ENCODE measurements at places on chromosomes 3 and 15.
A peak's percentile ranks its signal among the peaks of the same experiment; 100 is the strongest.

- DNase-seq, result no peak
Measured at GRCh38 chr15:75731248-75732151, 18.9 kb upstream of the CSPG4 start.

DNA sequence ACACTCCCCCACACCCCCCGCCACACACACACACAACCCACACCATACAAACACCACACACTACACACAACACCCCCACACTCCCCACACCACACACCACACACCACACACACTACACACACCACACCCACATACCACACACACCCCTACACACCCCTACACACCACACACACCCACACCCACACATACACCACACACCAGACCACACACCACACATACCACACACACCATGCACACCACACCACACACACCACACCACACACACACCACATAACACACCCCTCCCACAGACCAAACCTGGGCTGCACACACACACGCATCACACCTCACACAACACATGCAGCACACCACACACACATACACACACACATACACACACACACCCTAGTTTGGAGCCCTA, 1.8 kb upstream of the RASGRF1 start:
- DNase-seq, result no peak

DNA sequence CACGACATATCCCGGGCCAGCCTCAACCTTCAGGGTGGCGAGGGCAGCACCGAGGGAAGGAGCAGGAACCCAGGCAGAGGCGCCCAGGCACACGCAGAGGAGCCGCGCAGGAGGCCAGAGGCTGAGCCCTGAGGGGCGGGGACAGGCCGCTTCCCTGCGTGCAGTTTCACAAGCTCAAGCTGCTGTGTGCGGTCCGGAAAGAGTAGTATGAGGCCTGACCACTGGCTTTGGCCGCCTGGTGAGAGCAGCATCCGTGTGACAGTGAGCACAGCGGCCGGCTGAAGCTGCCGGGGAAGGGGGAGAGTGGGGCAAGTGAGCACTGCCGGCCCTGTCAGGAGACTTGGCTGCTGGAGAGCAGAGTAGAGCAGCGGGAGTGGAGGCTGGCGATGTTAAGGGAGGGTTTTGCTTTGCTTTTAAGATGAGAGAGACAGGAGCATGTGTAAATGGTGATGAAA, 8.7 kb downstream of the ZDHHC19 start:
- no peak for DNase-seq

DNA sequence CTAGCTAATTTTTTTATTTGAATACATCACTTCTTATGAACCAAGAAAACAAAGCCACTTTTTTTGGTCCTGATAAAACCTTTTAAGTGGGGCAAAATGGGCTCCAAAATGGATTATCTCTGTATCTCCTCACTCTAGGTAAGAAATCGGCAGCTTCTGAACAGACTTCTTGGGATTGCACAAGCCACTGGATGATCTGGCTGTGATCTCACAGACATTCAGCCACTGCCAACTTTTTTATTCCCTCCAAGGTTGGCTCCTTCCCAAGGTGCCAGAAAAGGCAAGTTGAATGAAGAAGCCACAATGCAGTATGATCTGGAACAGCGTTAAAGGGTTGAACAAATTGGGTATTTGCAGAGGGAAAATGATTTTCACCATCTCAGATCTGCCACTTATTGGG, 73.2 kb downstream of the PRICKLE2 start:
- DNase-seq, result no peak

DNA sequence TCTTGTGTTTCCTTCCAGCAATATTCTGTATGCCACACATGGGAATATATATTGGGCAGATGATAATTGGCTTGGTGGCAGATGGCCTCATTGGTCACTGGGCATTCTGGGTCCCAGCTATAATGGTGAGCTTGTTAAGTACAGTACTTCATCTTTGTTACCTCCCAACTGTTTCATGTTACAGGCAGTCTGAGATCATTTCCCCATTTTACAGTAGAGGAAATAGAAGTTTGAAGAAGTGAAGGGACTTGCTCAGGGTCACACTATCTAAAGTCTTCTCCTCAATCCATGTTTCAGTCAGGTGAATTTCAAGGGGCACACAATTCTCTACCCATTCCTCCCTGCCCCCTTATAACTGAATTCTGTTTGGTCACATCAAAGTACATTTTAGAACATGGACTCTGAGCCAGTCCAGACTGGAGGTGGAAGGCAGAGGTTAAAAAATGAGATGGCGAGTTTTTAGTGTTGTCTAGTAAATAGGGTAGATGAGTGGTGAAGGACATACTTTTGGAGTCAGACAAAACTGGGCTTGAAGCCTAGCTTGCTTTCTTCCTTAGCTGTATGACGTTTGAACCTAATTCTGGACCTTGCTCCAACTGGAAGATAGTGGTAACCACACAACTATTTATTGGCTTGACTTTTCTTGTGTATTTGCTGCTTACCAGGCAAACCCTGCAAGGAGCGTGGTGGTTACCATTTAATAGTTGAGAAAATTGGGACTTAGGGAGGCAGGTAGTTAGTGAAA, 2.5 kb downstream of the EEFSEC start:
- no peak for DNase-seq

GRCh38 chr3:172181932-172182586, 142.7 kb downstream of the FNDC3B start:
- no peak for DNase-seq

GRCh38 chr3:98710067-98710659, 53.0 kb upstream of the ST3GAL6 start:
- DNase-seq, result no peak

GRCh38 chr15:61660579-61660978, 399.7 kb downstream of the VPS13C start:
- DNase-seq, result no peak

- DNase-seq, result no peak
Measured at GRCh38 chr3:128072454-128073184, 20.4 kb downstream of the SEC61A1 start.

DNA sequence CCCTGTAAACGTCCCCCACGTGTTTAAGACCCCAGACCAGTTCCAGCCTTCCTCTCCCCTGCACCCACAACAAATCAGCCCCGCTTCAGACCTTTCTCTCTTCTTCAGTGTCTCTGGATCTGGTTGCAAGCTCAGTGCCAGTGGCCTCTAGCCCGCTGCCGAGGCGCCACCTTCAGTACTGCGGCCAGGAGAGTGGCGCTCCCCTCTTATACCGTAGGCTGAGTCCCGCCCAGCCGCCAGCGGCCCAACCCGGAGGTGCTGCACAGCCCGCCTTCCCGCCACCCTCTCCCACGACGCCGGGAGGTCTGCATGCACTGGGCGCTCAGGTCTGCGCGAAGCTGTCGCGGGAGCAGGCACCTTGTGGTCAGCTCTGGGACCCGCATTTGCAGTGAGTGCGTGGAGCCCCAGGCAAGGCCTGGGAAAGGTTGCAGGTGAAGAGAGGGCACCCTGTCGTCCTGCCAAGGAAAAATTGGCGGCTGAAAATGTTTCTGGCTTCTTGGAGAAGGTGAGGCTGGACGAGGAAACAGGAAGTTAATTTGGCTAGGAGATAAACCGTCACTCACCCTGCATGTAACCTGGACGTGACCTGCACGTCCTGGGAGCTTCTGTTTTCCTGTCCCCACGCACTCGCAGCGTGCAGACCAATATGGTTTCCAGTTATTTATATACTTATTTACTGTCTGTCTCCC, at the start of gene C2CD4B:
TSS of gene C2CD4B (minus strand) at position 182 of the 689 bp plus-strand sequence. CDS start 301 bp downstream, outside the sequence.
- no peak for DNase-seq

DNA sequence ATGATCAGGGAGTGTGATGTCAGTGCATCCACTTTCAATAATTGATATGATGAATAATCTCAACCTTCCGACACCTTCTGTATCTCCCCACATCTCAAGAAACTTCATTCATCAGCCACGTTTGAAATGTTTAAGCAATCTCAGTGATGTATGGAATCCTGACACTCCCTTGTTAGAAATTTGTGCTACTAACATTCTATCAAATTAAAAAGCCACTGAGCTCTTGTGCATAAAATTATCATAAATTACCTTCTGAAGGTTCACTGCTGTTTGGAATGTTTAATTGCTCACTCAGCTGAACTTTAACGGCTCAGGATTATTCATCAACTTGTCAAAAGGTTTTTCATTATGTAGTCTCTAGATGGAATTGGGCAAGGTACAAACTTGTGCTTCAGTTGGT, 108.4 kb upstream of the DPH6 start:
- DNase-seq, result no peak

- no peak for DNase-seq
Measured at GRCh38 chr15:90581771-90582352, 52.1 kb downstream of the CRTC3 start.

DNA sequence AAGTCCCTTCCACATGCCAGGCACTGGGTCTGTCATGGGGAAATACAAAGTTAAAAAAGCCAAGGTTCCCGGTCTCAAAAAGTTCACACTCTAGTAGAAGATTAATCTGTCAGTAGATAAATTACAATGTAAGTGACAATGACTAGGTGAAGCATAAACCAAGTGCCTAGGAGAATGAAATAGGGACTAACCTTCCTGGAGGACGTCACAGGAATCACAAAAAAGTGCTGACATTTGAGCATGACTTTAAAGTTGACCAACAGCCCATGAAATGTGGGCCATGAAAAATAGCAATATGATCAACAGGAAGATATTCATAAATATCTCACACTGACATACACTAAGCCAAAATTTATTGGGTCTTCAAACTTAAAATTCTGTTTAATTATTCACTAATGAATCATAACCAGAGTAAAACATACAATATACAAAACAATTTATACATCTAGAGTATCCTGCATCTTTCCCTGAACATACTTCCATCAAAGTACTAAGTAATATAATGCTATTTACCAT, 20.0 kb downstream of the COPS2 start:
- no peak for DNase-seq

GRCh38 chr15:67303490-67304363, 49.1 kb downstream of the IQCH start:
- peak; percentile 59 for DNase-seq

DNA sequence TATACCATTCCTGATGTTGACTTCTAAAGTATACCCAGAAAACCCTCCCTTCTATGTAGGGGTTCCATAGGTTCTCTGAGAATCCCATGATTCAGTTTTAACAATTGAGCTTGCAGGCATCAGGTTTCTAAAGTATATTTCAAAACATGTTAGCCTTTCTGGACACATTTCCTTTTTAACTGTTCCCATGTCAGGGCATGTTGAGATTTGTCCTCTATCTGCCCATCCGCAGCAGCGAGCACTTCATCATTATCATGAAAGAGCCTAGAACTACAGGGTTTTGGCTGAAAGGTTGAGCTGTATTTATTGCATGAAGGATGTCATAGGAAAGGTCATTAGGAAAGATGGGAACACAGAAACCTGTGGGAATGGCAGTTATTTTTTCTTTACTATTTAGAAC, 201.1 kb upstream of the BHLHE40 start:
- DNase-seq, result no peak

DNA sequence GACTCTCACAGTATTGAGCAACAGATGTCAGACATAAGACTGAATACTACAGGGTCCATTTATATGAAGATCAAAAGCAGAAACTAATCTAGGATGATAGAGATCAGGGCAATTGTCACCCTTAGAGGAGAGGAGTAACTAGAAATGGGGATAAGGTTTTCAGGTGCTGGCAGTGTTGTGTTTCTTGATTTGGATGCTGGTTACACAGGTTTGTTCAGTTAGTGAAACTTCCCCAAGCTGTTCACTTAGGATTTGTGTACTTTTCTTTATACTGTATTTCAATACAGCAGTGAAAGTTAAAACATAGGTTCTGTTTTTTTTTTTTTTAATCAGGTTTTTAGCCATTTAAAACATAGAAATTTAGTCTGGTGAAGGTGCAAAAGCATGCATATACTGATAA, 39.1 kb upstream of the CMTM7 start:
- no peak for DNase-seq

DNA sequence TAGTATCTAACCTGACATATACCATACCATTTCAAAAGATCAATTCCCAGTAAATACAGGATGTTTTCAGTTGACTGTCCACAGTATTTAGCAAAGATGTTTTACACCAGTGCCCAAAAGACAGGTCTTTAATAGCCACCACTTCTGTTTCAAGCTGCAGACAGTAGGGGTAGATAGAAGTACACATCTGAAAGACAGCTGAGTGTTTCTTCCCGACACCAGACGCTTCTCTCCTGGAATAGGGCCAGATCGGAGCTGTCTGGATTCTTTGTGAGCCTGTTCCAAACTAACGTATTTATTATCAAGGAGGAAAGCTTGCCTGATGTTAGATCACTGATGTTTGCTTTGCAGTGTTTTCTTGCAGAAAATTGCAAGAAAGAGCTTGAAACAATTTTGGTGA, 136.1 kb upstream of the RBMS3 start:
- no peak for DNase-seq

- DNase-seq, result no peak
Measured at GRCh38 chr15:68655686-68656437, 77.1 kb downstream of the CORO2B start.

- DNase-seq, result no peak
Measured at GRCh38 chr3:69179740-69180372, 57.5 kb upstream of the LMOD3 start.

DNA sequence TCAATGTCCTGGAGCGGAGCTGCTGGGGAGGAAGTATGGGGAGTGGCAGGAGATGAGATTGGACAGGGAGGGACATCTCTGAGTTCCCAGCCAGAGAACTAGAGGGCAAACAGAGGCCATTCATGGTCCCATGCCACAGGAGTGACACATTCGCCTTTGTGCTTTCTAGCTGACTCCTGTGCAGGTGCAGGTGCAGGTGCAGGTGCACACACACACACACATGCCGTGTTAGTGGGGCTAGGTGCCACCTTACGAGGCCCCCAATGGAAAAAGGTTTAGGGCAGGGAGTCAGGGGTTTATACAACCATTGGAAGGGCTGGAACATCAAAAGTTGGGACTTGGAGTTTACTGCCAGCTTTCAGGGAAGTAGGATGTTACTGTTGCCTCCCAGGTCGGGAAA, 52.0 kb downstream of the TPRA1 start:
- DNase-seq, result no peak

- DNase-seq, result no peak
Measured at GRCh38 chr3:11556851-11557644, 86.7 kb downstream of the VGLL4 start.

- DNase-seq, result no peak
Measured at GRCh38 chr3:185837414-185837813, 12.6 kb upstream of the IGF2BP2 start.

GRCh38 chr15:66939451-66940023, 125.9 kb upstream of the SMAD3 start:
- DNase-seq, result no peak

DNA sequence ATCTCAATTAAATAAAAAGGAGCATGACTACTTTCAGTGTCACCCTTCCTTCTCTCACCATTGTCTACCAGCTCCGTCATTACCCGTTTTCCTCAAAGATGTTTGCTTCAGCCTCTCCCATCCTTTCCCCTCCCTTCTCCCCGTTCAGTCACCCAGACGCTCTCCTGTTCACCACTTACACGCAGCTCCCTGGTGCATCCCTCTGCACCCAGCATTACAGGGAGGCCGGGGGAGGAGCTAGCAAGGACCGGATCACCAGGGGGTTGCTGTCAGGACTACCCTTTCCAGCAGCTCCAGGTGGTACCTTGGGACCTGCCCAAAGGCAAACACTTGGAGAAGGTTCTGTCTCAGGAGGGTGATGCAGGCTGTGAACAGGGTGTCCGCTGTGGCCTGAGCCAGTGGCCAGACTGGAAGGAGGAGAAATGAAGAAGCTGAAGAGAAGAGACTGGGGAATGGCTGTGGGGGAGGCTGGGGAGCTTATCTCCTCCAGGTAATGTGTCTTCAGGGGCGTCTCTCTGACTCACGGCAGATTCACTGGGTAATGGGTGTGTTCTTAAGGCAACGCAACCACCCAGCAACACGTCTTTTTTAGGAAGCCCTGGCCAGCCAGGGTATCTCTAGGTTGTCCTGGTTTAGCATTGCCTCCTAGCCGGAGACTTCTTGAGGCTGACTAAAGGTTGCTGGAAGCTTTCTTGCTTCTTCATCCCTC, 21.8 kb upstream of the BDH1 start:
- no peak for DNase-seq

Data from CD4-positive, alpha-beta T cell treated with Interleukin-12 subunit alpha and Interleukin-12 subunit beta, for 1 hour (primary cell).